ENCODE measurements at places on chromosomes 16 and 17.

DNA sequence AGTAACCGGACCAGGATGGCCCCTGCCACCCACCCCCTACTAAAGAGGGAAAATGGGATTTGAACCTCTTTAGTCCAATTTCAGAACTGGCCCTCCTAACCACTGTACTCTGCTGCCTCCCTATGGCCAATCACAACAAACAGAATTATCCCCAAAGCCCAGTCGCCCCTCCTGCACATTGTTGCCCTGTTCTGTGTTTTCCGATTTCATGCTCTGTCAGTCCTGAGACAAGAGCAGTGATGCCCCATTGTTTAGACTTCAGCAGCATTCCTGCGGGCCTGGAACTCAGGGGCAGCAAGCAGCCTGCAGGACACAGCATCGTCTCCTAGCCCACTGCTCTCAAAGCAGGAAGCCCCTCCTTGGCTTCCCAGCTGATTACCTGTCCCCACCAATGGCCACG lies 20.5 kb upstream of the KLHL11 start:
- no peak for DNase-seq

DNA sequence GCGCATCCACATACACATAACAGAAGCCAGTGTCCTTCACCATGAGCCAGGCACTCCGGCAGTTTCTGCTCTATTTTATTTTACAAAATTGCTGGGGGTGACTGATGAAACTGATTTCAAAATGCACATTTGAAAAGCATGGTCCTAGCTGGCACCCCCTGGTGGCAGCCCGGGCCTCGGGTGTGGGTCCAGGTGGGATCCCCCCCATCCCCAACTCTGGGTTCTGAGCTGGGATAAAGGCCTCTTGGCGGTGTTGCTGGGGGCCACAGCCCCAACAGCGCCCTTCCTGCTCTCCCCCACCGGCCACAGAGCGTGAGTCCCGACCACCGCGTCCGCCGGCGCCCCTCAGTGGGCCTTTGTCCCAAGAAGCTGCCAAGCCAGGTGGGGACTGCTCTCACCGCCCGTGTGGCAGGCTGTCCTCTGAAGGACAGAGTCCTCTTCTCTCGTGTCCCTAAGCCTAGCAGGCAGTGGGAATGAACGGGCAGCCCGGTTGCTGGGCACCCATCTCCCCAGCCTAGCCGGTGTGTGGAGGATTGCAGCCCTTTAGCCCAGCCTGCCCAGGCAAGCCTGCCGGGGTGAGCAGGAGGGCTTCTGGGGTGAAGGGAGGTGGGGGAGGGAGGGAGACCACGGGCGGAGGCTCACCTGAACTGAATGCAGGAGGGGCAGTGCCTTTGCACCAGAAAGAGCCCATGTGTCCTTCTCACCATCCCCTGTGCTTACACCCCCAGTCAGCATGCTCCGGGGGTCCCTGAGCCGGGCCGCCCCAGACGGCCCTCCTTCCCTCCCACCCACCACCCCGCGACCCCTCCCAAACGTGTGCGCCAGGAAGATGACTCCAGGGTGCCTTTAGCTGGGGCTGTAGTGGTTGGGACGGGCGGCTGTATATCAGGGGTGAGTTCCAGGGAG lies 898 bp downstream of the SNAI3 start:
- peak; percentile 56 for DNase-seq

- DNase-seq: no peak
These were observed 56.4 kb downstream of the LITAF start for GRCh38 chr16:11530171-11530940.

DNA sequence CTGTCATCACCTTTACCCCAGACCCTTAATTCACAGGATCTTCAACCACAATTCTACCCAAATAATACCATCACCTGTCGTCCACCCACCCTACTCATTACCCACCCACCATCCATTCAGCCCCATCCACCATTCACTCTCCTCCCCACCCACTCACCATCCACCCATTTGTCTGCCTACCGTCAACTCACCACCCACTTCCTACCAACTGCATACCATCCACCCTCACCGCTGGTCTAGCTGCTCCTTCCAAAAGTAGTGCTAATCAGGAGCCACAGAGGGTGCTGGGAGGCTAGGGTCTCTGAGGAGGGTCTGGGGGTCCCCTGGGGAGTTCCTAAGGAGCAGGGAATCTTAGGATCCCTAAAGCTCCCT lies 12.0 kb upstream of the IGFBP4 start:
- DNase-seq: no peak

DNA sequence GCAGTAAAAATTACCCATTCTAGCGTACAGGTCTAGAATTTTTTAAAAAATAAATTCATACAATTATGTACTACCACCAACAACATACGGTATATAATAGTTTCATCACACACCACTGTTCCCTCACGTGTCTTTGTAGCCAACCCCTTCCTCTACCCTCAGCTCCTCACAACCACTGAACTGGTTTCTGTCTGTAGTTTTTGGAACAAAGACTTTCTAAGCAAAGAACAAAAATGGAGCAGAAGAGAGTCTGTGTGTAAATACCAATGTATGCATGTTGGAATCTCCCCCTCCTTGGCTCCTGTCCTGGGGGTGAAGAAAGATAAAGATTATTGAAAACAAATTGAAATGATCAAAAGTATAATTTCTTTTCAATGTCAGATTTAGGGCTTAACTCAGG lies 31.9 kb upstream of the CCR7 start:
- no peak for DNase-seq

DNA sequence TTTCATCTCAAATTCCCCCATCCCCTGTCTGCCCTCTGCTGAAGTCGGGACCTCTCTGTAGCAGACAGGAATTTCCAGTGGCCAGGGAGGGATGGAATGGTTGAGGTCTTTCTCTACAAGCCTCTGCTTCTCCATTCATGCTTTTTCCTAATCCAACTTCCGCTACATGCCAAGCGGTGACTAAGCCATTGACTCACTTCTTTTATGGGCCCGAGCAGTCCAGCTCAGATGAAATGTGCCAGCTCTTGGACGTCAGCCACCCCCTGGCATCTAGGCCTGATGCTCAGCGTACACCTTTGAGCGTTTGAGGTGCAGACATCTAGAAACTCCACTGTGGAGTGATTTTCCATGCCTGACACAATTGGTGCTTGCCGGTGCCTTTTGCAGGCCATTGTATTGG lies 40.7 kb upstream of the GPR139 start:
- DNase-seq: no peak

GRCh38 chr17:81468111-81468769 lies 44.4 kb downstream of the ACTG1 start:
- no peak for DNase-seq
